Glutamatergic neuron (in vitro differentiated cells): ENCODE measurements at places on chromosomes 12 and 14.

- no peak for DNase-seq
Observed at GRCh38 chr14:80872645-80873044, 68.9 kb downstream of the CEP128 start.

GRCh38 chr14:54086767-54087166 is 130.1 kb upstream of the BMP4 start:
- DNase-seq = no peak

GRCh38 chr12:57902478-57902969 is 38.8 kb upstream of the ATP23 start:
- DNase-seq = no peak

- DNase-seq = no peak
Observed at GRCh38 chr12:74547249-74547648, 9.6 kb downstream of the ATXN7L3B start.

DNA sequence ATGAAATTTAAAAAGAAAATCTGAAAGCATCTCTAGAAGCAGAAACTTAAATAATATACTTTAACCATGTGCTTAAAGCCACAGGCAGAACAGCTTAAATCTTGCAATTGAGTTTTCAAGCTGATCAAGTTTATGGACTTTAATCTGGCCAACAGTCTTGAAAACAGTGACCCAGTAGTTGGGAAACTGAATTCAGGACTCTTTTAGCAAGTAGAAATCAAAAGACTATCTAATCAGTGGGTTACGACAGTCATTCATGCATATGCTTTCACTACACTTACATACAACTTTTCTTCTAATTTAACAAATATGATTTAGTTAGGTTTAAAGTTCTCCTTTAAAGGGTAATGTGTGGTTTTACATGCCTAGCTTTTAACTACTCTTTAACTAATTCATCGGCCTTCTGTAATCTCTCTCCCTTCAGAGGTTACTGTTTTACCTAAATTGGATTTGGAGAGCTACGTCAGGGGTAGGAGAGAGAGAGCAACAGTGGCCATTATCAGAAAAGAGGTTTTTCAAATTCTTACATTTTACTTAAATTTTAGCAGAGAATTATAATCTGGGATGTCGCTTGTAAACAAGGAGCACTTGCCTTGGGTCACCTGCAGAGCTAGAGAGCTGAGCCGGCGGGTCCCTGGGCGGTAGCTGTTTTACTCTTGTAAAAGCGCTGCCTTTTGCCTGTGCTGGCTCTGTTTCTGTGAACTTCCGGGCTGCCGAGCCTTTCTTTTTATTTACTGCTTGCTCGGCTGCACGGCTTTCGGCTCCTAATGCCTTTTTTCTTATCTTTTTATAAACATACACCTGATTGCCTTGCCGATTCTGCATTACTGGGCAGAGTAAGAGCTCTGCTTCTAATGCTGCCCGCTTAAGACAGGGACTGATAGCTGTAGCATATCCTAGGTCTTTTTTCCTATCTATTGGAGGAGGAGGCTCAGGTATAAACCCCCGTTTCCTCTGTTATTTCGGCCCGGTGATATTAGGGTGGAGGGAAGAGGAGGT is 17.4 kb upstream of the LYZ start:
- no peak for DNase-seq

DNA sequence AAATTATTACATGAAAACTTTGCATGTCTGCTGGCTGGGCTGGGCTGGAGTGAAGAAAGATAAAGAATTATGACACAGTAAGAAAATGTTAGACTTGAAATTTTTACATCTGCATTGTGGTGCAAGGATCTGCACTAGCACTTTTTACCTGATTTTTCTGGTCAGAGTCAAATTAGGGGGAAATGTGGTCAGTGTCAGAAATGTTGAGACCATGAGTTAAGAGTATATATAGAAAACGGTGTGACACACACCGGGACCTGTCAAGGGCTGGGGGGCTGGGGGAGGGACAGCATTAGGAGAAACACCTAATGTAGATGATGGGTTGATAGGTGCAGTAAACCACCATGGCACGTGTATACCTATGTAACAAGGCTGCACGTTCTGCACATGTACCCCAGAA is 90.3 kb downstream of the IGF1 start:
- no peak for DNase-seq
